ENCODE measurements at places on chromosomes 1 and 21.

- no peak for DNase-seq
These were observed 17.5 kb downstream of the MAB21L3 start for GRCh38 chr1:116128664-116129063.

- no peak for DNase-seq
These were observed 36.7 kb downstream of the SLC19A1 start for GRCh38 chr21:45505416-45506021.

GRCh38 chr21:42650033-42650370 lies 3.4 kb upstream of the PDE9A start:
- no peak for DNase-seq

GRCh38 chr1:100860397-100860991 lies 34.1 kb downstream of the EXTL2 start:
- no peak for DNase-seq

DNA sequence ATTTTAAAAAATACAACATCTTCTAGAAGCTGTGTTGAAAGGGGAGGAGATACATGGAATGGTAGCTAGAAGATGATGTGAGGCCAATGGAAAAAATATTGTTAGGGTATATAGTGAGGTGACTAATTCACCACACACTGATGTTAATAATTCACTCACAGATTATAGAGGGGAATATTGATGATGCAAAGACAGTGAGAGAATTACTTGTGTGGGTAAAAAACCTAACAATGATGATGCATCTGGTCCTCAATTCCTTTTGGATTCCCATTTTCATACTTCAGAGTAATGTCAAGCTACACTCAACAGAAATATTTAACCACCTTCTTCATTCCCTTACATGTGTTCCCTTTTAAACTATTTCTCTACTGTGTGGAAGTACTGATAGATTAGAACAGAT lies 169.5 kb upstream of the DPYD start:
- DNase-seq: no peak

DNA sequence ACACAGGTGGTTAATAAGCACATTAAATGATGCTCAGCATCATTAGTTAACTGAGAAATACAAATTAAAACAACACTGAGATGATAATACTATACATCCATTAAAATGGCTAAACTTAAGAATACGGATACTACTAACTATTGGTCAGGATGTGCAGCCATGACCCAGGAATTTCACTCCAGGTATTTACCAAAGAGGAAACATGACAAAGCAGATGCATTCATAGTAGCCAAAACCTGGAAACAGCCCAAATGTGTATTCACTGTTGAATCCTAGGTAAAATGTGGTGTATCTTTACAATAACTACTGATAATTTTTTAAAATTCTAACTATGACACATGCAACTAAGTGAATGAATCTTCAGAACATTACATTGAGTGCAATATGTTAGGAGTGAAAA lies 73.0 kb downstream of the PTPRC start:
- DNase-seq: no peak

GRCh38 chr1:18646091-18646785 lies 15.6 kb downstream of the PAX7 start:
- DNase-seq: no peak

- no peak for DNase-seq
These were observed 14.8 kb downstream of the ALX3 start for GRCh38 chr1:110055493-110056284.

DNA sequence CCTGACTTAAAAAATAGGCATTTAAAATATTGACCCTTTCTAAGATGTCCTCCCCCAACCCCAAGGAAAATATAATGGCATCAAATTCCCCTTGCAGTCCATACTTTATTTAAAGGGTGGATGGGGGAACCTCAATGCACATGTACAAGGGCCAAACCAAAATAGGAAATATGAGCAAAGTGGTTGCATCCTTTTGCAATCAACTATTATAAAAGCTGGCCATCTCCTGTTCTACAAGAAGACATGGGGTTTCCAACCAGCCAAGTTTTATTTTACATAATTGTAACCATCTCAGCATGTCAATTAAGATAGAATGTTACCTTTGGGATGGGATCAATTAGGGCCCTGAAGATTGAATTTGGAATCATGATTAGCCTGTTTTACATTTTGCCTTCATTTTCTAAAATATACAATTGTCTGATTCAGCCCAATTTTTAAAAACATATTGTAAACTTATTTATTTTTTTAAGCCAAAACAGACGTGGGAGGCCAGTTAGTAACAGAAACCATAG lies 146.7 kb upstream of the NFIA start:
- no peak for DNase-seq

DNA sequence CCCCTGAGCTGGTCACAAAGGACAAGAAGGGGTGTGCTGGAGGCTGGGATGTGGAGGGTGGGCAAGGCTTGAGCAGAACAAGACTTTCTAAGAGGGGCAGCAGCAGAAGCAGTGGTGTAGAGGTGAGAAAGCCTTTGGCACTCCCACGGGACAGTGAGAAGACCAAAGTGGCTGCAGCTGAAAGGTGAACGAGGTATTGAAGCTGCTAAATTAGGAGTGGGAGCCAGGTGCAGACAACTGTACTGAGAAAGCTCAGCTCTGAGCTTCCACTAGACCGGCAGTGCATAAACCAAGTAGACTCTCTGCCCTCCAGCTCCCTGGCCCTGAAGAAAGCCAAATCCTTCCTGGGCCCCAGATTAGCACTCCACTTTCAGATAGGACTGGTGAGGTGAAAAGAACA lies 93.0 kb downstream of the VWA5B1 start:
- no peak for DNase-seq

DNA sequence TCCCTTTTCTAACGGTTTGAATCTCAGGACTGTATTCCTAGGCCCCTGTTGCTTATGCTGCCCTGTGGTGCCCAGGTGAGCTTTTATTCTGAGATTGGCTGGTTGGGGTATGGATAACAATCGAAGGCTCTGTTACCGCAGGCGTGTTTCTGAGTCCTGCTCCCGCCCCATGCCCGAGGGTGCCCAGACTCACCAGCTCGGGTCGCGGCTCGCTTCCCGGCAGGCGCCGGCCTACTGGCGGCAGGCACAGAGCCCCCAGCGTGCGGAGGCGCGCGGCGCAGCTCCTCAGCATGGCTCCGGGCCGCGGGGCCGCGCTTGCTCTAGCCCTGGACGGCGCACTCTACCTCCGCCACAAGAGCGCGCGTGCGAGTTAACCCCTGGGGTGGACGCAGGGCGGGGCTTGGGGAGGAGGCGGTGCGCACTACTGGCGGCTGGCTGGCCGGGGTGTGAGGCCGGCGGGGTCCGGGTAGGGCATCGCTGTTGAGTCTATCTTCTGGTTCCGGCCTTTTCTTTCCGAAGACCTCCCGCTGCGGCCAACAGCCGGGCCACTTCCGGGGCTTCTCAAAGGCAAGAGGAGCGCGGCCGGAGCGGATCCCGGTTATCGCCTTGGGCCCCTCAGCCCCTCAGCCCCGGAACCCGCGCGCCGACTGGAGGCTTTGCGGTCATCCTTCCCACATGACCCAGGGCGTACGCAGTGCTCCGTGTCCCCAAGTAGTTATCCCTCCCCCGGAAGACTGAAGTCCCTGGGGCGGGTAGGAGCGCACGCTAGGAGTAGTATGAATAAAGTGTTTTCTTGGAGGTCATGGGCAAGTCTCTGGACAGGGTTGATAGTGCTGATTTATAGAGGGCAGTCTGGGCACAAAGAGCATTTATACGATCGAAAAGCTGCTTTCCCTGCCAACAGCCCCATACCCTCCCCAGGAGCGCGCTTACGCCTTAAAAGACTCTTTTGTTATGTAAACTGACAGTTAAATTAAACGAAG lies at the start of gene THEM4:
TSS of gene THEM4 (minus strand) at position 345 of the 983 bp plus-strand sequence. CDS start at position 292, 53 bp downstream.
- peak; percentile 97 for DNase-seq

- DNase-seq: no peak
These were observed 110.0 kb upstream of the HOOK1 start for GRCh38 chr1:59704716-59705115.

- no peak for DNase-seq
These were observed 15.6 kb downstream of the PRKACB start for GRCh38 chr1:84159533-84160240.

- no peak for DNase-seq
These were observed 231.9 kb downstream of the PTPRU start for GRCh38 chr1:29467989-29468900.

DNA sequence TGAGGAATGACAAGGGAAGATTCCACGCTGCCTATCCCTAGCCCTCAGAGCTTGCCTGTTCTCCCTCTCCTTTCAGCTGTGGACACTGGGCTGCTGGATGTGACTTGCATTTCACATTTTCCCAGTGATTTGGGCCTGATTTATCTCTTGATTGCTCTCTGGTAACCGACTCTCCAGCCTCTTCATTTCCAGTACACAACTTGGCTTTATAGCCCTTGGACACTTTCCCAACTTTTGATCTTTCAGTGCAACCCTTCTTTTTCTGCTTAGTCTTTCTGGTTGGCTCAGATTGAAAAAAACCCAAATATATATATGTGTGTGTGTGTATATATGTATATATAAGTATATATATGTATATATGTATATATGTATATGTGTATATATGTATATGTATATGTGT lies 138.3 kb downstream of the RYR2 start:
- no peak for DNase-seq

- DNase-seq: peak; percentile 92
These were observed 26.2 kb downstream of the NAV1 start for GRCh38 chr1:201565024-201565730.

GRCh38 chr1:221837896-221838295 lies 96.0 kb upstream of the DUSP10 start:
- DNase-seq: no peak

GRCh38 chr1:208387908-208388811 lies 144.0 kb upstream of the PLXNA2 start:
- DNase-seq: no peak

- no peak for DNase-seq
These were observed 785.2 kb upstream of the B3GALT2 start for GRCh38 chr1:193971595-193971994.

DNA sequence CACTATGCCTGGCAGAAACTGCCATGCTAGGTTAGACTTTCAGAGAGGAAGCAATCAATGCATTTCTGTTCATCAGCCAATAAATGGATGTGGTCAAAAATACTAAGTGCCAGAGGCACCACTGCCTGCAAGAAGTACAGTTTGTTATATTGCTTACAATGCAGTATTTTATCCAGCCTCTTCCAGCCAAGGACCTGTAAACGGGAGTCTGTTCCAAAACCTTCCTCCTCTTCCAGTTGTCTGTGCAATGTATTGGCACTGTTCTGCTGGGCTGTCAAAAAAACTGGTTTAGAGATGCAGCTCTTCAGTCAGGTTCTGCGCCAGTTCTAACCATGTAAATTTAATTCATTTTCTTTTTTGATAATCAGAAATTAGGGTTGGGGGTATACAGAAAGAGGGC lies 175.7 kb downstream of the EIF4G3 start:
- no peak for DNase-seq

DNA sequence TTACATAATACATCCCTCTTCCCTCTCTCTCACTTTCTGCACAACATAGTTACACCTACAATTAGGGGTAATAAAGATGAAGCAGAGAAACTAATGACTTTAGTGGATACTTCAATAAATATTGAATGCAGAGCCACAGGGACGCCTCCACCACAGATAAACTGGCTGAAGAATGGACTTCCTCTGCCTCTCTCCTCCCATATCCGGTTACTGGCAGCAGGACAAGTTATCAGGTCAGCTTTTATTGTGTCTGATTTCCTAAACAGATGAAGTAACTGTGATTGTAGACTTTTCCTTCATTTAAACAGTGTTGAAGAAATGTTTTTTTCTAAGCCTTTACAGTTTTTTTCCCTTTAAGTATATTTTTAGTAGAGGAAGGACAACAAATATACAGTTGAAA lies 281.6 kb downstream of the TPR start:
- no peak for DNase-seq

- DNase-seq: peak; percentile 95
These were observed 7.7 kb upstream of the MPZL1 start for GRCh38 chr1:167714098-167714438.

All from posterior cingulate gyrus (tissue), 11 donors.